AG10803 (cell line): ENCODE measurements at places on chromosomes 12 and 14.
A peak's percentile ranks its signal among the peaks of the same experiment; 100 is the strongest.

DNA sequence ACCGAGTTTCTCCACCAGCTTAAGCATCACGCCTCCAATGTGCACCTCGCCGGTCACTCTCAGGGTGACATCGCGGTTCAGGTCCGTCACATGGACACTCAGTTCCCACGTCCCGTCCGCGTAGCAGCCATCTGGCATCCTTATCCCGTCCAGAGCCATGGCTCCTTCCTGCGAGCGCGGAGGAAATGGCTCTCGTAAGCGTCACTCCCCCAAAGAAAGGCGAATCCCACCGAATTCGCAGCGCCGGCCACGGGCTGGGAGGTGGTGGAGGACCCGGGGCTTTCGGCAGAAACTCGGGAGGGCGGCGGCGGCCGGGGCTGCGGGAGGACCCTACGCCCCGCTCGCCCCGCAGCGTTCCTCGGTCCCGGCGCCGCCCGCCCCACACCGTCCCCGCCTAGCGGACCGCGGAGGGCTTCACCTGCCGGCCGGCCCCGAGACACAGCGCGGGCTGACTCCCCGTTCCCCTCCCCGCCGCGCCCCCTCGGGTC lies 396 bp downstream of the FERMT2 start:
- DNase-seq, result peak; percentile 44

- DNase-seq, result no peak
Measured at GRCh38 chr12:43973385-43973784, 137.5 kb downstream of the TMEM117 start.

DNA sequence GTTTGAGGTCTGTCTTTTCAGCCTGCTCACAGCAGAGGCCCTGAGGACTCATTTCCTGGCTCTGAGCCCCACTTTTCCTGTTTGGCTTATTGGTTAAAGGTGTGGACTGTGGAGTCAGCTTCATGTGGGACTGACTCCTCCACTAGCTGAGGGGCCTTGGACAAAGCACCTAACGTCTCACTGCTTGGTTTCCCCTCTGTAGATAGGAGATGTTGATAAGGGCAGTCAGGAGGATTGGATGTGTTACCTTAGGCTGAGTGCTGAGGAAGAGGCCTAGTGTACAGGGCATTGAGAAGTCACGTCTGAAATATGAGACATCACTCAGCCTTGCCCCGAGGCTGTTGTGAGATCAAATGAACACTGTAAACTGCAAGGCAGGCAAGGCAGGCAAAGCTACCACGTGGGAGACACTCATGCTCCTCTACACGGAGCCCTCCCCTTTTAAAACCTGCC lies 27.1 kb upstream of the TCL1A start:
- DNase-seq, result no peak

GRCh38 chr12:93297032-93297431 lies 80.7 kb upstream of the NUDT4 start:
- DNase-seq, result no peak

DNA sequence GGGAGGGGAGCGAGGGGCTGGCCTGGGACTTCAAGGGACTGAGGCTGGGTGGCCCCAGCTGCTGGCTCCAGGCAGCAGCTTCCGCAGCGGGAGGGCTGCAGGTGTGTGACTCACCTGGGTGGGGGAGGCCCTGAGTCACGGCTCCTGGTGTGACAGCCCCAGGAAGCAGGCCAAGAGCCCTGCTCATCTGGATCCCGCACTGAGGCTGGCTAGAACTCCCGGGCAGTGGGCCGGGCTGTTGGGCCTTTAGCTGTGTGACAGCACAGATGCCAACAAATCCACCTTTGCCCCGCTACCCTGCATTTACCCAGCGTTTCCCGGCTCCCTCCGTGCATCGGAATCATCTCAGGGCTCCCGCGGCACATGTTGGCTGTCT lies 180.0 kb upstream of the PRMT8 start:
- no peak for DNase-seq

DNA sequence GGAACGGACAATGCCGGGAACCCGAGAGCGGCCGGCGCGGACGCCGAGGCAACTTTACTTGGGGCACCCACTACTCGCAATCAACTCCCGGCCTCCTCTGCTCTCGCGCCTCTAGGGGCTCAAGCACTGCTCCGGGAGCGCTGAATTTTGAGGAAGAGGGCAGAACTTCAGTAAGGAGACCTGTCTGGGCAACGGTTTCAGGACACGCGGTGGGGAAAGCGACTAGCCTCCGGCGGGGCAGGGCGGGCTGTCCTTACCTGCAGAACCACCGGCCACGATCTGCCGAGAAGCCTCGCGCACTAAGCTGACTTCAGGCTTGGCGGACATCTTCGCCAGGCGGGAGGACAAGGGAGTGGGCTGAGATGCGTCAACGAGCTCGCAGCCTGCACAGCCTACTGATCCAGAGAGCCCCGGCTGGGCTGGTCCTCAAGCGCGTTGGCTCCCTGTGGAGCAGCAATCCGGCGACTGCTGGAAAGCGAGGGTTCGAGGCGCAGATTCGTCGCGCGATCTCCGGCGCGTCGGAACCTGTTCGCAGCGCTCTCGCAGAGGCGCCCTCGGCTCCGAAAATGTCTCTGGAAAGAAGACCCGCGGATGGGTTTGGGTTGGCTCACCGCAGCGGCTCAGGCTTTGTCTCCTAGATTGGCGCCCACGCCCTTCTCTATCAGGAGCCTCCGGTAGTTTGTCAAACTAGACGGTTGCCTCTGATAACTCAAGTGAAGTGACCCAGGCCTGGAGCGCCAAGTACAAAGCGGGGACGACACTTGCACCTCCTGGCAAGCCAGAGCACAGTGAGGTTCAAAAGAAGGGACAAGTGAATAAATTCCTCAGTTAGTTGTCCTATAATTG lies at the start of gene SLC25A21:
Gene SLC25A21 (minus strand): TSS at position 583 of the 846 bp plus-strand sequence.
- peak; percentile 79 for DNase-seq

- no peak for DNase-seq
Measured at GRCh38 chr14:24632761-24633160, 1.2 kb downstream of the GZMB start.

- DNase-seq, result no peak
Measured at GRCh38 chr14:26265170-26265685, 332.6 kb downstream of the NOVA1 start.

- no peak for DNase-seq
Measured at GRCh38 chr12:106239951-106240335, 7.9 kb downstream of the CKAP4 start.

GRCh38 chr12:69936214-69936731 lies 111.2 kb downstream of the MYRFL start:
- no peak for DNase-seq

- DNase-seq, result no peak
Measured at GRCh38 chr12:116194935-116195431, 82.5 kb downstream of the MED13L start.

DNA sequence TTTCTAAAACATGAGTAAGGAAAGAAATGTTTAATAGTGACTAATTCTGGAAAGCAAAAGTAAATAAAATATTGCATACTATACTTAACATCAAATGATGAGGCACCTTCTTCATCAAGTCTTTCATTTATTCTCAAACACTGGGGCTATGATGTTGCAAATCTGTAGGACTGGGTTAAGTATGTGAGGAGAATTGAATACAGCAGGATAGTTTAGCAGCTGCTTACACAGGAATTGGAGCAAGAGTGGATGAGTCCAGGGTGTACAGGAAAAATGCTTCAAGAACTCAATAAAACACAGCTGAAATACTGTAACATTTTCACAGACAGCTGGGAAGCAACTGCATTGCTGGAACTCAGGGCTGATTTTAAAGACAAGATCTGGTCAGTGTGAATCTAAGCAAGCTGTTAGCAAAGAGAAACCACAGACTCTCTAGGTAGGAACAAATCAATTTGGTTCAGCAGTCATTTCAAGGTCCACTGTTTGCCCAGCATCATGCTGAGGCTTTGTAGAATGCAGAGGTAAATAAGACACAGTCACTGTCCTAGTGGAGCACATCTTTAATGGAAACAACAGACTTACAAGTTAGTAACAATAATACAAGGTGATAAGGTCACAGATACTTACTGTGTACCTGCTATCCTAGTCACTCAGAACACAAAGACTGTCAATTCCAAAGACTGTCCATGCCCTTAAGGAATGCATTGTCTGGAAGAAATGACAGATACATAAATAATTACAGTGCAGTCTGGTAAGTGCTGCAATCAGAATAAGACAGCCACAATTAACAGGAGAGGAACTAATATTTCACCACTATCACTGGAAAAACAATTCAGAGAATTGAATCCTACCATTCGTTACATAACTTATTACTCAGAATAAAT lies 96.8 kb upstream of the DACT1 start:
- no peak for DNase-seq

DNA sequence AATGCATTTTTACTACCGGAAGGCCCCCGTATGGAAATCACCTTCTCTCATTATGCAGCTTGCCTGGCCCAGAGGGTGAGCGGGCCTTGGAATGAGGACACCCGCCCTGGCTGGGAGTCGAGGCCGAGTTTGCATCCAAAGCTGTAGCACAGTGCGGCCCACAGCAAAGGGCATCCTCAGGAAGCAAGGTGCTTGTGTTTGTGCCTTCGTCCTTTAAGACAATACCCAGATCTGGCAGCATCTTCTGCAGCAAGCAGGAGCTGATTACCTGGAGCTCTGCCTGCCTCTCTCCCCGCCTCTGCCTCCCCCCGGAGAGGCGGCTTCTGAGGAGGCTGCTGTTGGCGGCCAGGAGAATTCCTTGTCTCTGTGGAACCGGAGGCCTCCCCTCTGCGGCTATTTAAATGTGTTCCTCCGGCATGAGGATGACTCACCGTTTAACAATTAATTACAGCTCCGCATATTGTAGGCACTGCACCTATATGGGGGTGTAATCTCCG lies 145.3 kb downstream of the CACNA1C start:
- peak; percentile 69 for DNase-seq

- no peak for DNase-seq
Measured at GRCh38 chr12:110251381-110251780, 29.7 kb upstream of the ATP2A2 start.
